Mesothelial cell of epicardium (in vitro differentiated cells): ENCODE measurements at places on chromosomes 5 and 9. TPM values are rescaled to one million over a fixed set of nuclear protein-coding genes. Genes with fewer than 3 reads are reported as not detected.

The CDH9 gene
- total RNA-seq, result 0.65 to 1.2 TPM (median 0.66 TPM) in 3 replicates

The NPDC1 gene
- 75.8 to 84.0 TPM (median 77.9 TPM) in 3 replicates for total RNA-seq

The NUDT2 gene
- total RNA-seq, result 16.5 to 21.2 TPM (median 17.8 TPM) in 3 replicates

GRCh38 chr5:36751886-36752285, 124.7 kb upstream of the NIPBL start:
- no peak for DNase-seq

The PCDHA12 gene
- 22.5 to 22.8 TPM (median 22.5 TPM) in 3 replicates for total RNA-seq

GRCh38 chr9:108437656-108438055, 418.1 kb downstream of the ACTL7B start:
- no peak for DNase-seq

The HEMGN gene
- not detected in 3 replicates for total RNA-seq
